Stimulated activated CD8-positive, alpha-beta memory T cell treated with anti-CD3 and anti-CD28 coated beads, Interleukin-7, amount 100 ng/mL, for 1 hour (primary cell): ENCODE measurements at places on chromosomes 1 and 21.

- no peak for DNase-seq
These were observed 40.1 kb upstream of the ERG start for GRCh38 chr21:38538353-38538752.

- DNase-seq: no peak
These were observed 151.0 kb downstream of the FMN2 start for GRCh38 chr1:240242601-240243144.

DNA sequence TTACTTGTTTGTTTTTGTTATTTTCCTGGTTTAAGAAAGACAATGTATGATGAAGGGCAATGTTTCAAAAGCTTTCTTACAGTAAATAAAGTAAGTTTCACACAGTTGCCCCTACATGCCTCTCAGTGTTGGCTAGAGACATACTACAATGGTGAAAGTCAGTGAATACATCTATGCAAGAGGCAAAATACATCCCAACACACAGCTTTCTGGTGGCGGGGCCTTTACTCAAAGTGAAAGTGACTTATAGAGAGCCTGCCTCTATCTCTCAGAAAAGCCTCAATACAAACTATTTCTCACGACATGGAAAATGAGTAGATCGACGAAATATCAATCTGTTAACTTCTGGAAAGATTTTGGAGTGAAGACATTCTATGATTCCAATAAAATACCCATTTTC is 122.3 kb downstream of the SLC30A10 start:
- no peak for DNase-seq

DNA sequence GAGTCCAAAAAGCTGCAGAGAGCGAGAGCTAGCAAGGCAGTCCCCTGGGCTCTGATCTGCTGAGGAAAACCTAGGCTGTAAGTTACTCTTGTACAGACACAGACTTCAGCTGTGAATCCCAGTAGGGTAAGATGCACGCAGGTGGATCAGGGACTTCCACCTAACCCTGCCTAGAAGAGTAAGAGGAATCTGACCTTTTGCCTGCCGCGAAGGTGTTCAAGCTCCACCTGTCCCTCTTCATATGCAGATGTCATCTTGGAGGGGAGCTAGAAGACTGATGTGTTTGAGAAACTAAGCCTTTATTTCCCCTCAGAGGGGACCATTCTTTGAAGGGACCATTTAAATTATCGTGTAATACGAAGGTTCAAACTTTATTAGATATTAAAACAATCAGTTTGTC is 108.6 kb upstream of the USP24 start:
- DNase-seq: no peak

GRCh38 chr1:186236921-186237320 is 138.1 kb downstream of the TPR start:
- DNase-seq: no peak

DNA sequence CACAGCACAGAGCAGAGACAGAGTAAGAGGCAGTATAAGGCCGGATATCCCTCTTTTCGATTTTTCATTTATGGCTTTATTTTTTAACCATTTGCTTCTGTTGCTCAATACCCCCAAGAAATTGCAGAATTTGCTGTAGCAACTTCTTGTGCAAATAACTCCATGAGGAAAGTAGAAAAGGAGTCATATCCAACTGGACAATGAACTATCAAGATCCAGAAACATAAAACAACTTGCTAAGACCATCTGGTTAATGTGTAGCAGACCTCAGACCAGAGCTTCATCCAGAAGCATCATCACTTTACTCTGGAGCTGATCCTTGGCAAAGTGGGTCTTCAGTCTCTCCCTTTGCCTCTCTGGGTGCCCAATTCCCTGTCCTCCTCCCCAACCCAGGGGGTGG is 45.9 kb downstream of the ZNF697 start:
- no peak for DNase-seq

DNA sequence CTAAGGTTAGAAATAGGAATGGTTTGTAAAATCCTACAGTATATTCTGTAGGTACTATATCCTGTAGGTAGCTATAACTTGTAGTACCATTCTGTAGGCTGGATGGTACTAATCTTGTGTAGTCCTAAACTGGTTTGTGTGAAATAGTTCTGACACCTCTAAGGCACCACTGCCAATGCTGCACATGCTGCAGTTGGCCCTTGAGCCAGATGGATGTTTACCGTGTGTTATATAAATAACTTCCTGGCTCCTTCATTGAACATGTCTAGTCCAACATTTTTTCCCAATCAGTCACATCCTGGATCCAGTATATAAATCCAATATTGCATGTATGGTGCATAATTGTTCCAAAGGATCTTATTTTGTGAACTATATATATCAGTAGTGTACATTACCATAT is 89.5 kb upstream of the GNG4 start:
- no peak for DNase-seq

DNA sequence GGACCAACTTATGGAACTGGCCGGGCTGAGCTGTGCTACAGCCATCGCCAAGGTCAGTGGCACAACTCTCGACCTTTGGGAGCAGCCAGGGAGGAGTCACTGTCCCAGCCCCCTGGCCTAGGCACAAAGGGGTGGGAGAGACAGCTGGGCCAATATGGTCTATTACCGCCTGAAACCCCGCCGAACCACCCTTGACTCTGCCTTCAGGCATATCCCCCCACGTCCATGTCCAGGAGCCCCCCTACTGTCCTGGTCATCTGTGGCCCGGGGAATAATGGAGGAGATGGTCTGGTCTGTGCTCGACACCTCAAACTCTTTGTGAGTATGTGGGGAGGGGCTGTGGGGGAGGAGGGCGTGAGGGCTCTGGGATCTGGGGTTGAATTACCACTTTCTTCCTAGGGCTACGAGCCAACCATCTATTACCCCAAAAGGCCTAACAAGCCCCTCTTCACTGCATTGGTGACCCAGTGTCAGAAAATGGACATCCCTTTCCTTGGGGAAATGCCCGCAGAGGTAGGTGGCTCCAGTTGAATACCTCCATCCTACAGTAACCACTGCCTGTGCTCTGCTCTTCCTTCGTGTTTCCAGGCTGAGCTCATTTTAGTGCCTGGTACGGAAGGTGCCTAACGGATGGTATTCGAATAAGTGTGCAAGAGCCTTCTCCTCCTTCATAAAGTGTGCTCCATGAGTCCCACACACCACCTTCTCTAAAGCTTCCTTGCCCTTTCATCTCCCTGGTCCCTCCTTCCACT is 758 bp downstream of the NAXE start:
- no peak for DNase-seq

DNA sequence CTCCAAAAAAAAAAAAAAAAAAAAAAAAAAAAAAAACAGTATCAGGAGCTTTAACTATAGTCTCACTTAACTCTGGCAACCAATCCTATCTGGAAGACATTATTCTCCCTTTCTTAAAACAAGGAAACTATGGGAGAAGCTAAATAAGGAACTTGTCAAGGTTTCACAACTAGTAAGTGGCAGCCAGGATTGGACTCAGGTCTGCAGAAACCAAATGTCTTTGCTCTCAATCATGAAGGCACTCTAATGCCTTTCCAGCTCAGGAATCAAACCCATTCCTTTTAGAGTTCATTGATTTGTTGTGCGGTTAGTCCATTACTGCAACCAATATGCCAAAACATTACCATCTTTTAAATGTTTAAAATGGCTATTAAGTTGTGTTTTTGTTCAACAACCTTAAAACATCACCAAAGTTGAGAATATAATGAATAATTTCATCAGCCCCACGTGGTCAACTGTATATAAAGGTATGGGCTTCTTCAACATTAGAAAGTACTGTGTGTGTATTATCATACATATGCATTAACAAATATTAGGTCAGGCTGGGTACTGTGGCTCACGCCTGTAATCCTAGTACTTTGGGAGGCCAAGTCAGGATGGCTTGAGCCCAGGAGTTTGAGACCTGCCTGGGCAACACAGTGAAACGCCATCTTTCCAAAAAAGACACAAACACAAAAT is 1.5 kb downstream of the EPRS1 start:
- no peak for DNase-seq

DNA sequence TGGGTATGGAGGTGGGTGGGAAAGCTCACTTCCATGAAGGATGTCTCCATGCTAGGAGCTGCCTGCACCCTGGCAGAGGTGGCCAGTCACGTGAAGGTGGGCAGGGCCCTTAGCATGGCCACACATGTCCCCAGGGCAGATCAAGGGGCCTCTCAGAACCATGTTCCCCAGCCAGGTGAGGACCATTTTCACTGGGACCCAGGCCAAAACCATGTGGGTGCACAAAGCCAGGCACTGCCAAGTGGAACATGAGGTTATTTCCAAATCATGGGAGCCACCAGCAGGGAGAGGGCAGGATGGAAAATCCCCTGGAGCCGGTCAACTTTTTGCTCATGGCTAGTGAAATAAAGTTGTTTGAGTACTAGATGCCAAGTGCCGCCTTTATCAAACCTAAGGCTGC is 9.7 kb downstream of the ZNF692 start:
- no peak for DNase-seq

GRCh38 chr1:225422031-225422605 is 5.7 kb downstream of the LBR start:
- DNase-seq: no peak

- no peak for DNase-seq
These were observed 2.7 kb upstream of the NPHP4 start for GRCh38 chr1:5994713-5995621.

GRCh38 chr1:74717626-74718025 is 15.2 kb downstream of the CRYZ start:
- no peak for DNase-seq

- no peak for DNase-seq
These were observed 19.5 kb upstream of the SH2D2A start for GRCh38 chr1:156836041-156836654.

GRCh38 chr1:217889401-217889800 is 258.3 kb downstream of the SPATA17 start:
- no peak for DNase-seq

DNA sequence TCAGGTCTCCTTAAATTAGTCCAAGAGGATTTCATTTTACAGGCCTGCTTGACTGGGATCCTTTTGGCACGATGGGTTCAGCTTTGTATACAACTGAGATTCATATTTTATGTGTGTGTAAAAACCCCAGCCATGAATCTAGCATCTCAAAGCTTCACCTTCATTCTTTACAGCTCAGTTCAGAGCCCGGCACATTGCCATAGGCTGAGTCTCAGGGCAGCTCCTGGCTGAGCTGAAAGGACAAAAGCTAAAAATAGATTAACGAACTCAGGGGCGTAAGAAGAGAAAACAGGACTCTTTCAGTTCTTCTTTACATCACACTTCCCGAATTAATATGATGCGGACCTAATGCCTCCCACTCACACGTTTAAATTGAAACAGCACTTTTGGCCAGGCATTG is 262.8 kb upstream of the PBX1 start:
- DNase-seq: no peak

GRCh38 chr1:114671011-114671938 is 1.4 kb upstream of the DENND2C start:
- no peak for DNase-seq

DNA sequence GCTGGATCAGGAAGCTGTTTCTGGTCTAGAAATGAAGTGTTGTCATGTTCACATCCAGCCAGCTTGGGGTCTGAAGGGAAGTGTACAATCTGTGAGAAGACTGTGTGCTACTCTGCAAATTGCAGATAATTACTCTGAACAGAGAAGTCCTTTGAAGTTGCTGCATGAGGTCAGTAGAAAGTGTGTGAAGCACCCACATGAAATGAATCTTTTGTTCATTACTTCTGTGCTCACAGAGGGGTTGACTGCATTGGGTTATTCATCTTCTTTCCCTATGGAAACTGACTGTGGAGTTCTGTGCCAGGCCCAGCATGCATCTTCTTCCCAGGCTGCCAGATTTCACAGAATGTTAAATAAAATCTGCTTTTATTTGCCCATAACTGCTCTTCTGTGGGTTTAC is 47.1 kb downstream of the CTH start:
- DNase-seq: no peak

GRCh38 chr1:112061056-112061455 is 71.6 kb upstream of the KCND3 start:
- no peak for DNase-seq

- DNase-seq: no peak
These were observed at the start of gene DENND2D for GRCh38 chr1:111199881-111200801. Gene DENND2D (minus strand): TSS chr1:111200646. CDS start chr1:111200459, 187 bp downstream.

DNA sequence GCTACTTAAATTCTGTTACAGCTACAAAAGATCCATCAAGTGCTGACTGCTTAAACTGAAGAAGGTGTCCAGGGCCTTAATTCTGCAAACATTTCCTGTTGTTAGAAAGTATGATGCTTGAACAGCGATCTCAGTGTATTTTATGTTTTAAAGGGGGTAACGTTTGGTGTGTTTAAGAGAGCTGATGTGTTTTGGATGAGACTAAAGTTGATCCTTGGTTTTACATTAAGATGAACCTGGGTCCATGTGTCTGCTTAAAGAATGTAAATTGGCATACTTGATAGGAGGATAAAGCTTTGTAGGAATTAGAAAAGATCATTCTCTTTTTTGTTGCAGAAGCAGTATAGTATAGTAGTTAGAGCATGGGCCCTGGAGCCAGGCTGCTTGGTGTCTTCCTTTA is 3.6 kb downstream of the IER5 start:
- DNase-seq: no peak

GRCh38 chr1:209456878-209457277 is 126.6 kb upstream of the CAMK1G start:
- DNase-seq: no peak

DNA sequence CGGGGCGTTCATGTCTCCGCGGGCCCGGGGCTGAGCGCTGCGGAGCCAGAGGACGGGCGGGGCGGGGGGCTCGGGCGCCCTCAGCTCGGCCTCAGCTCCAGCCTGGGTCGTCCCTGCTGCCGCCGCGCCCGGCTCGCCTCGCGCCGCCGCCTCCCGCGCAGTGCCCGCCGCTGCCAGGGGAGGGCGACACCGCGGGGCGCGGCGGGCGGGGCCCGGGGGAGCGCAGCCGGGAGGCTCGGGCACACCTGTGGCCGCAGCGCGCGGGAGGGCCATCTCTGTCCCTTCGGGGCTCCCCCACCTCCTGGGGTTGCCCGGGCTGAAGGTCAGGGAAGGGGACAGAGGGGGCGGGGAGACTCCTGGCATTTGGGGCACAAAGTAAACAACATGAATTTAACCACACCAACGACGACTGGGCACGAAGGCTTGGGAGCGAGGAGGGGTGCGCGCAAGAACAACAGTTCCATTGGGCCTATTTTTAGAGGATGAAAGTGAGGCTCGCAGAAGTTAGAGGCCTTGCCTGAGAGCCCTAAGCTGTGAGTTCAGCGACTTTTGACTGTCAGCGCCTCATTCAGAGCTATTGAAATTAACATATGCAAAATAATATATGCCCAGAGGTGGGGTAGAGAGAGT is at the start of gene FAM131C:
FAM131C (minus strand) TSS at position 162 of the 630 bp plus-strand sequence. CDS start 209 bp downstream, outside the sequence.
- DNase-seq: no peak

DNA sequence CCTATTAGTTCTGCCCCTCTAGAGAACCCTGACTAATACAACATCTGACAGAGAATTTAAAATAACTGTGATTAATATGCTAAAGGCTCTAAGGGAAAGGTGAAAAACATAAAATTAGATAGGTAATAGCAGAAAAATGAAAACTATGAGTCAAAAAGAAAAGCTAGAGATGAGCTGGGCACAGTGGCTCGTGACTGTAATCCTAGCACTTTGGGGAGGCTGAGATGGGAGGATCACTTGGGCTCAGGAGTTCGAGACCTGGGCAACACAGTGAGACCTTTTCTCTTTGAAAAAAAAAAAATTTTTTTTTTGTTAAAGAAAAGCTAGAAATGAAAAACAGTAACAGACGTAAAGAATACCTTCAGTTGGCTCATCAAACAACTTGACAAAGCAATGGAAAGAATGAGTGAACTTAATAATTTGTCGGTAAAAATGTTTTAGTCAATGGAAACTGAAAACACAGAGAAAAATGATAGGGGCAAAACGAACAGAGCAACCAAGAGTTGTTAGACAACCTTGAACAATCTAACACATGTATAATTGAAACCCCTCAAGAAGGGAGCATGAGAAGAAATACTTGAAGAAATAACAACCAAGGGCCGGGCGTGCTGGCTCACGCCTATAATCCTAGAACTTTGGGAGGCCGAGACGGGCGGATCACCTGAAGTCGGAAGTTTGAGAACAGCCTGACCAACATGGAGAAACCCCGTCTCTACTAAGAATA is 132.9 kb upstream of the GFI1 start:
- DNase-seq: no peak
